ENCODE measurements at places on chromosomes 1 and 21. TPM values are rescaled to one million over a fixed set of nuclear protein-coding genes. Genes with fewer than 3 reads are reported as not detected.

SPATA21 gene
- not detected for total RNA-seq

SPATA1 gene
- 0.19 TPM for total RNA-seq

TNFSF18 gene
- total RNA-seq, result 0.42 TPM

IL19 gene
- not detected for total RNA-seq

DNA sequence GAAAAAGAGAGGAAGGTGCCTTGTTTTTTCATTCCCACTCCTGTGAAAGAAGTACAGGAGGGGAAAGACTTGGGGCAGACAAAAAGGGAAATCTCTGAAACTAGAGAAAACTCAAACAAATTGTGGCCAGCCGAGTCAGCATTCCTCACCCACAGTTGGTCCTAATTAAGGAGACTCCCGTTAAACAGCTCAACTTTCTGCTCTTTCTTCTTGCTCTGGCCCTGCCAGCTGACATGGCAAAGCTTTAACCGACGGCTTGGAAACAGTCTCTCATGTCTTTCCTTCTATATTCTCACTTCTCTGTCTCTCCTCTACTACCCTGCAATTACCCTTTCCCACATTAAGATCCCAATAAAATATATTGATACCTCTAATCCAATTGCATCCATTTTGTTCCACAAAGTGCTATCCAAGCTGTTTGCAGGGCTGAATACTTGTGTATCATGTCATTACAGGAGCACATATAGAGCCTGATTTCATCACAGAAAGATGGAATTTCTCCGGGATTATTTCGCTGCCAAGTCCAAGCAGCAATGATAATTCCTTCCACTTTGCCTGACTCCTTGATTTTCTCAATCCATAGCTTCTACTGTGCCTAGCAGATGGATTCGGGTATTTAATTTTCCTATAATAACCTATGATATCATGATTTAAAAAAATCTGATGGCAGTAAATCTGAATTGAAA lies 65.4 kb upstream of the IPO9 start:
- H3K36me3 ChIP-seq, result no peaks in the 10 kb centered on the region
- H3K27ac ChIP-seq, result no peak overlapping the region
- H3K4me1 ChIP-seq, result peaks cover 6% of the 10 kb centered on the region
- no peaks in the 10 kb centered on the region for H3K27me3 ChIP-seq

GRCh38 chr1:143584508-143584907 lies 387.3 kb downstream of the FAM72C start:
- H3K27ac ChIP-seq, result no peak overlapping the region
- no peak for DNase-seq
- H3K4me3 ChIP-seq, result no peak overlapping the region
- H3K27me3 ChIP-seq, result no peaks in the 10 kb centered on the region
- no peaks in the 10 kb centered on the region for H3K4me1 ChIP-seq
